Activated CD4-positive, CD25-positive, alpha-beta regulatory T cell (primary cell): ENCODE measurements at places on chromosomes 13 and 19.

DNA sequence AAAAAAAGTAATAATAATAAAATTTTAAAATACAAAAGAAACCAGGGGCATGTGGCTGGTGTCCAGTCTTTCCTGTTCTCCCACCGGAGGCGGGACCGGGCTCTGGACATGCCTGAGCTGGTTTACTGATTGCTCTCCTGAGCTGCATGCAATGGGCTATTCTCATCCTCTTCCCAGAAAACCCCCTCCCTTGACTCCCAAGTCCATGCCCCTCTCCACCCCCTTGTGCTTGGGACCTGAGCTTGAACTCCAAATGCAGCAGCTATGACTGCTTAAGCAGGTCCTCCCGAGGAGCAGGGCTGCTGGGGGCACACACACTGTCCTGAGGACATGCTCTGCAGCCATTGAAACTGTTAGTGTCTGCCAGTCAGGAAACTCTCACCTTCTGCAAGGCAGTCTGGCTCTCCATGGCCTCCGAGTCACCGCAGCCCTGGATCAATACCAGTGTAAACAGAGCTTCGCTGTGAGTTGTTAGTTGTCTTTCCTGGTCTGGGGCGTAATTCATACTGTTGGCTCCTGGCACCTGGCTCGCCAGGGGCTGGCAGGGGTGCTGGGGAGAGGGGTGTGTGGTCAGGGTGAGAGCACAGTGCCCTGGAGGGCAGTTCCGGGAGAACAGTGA is 41.6 kb upstream of the CHST8 start:
- DNase-seq, result no peak

GRCh38 chr19:49210108-49210900 is 52.7 kb downstream of the TRPM4 start:
- no peak for DNase-seq

GRCh38 chr19:50205681-50206138 is 2.3 kb downstream of the MYH14 start:
- DNase-seq, result no peak

DNA sequence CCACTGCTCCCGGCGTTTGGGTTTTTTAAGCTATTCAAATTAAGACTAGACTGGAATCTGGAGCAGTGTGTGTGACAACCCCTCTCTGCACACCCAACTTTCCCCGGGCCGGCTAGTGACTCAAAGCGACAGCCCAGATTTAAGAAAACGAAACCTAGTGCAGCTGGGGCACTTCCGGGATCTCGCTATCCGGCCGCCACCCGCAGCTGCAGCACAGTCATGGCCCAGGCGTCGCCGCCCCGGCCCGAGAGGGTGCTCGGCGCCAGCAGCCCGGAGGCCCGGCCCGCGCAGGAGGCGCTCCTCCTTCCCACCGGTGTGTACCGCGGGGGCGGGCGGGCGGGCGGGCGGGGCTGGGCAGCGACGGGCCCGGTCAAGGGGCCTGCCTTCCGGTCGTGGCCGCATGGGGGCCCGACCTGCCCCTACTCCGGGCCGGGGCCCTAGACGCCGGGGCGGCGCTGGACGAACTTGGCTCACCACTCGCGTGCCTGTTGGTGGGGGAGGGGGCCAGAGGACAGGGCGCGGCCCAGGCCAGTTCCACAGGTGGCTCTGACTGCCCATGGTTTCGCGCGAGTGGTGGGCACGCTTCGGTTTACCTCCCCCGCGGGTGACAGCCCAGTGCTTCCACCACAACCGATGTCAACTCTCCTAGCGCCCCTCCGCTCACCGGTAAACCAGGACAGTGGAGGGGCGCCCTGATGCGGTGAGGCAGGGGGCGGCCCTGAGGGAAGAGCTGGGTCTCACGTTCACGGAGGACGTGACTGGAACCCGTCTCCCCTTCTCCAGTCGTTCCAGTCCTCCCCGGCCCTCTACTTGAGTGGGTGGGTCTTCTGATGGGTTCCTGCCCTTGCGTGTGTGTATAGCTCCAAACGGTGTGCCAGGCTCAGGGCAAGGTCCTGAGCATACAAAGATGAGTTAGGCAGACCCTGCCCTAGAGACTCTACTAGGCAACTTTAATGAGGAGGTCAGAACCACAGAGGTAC is at the start of gene PHF11:
Gene PHF11, plus strand, starts transcription at position 171 of the 980 bp plus-strand sequence. Its CDS starts 49 bp downstream, at position 220.
- DNase-seq, result peak; percentile 79

DNA sequence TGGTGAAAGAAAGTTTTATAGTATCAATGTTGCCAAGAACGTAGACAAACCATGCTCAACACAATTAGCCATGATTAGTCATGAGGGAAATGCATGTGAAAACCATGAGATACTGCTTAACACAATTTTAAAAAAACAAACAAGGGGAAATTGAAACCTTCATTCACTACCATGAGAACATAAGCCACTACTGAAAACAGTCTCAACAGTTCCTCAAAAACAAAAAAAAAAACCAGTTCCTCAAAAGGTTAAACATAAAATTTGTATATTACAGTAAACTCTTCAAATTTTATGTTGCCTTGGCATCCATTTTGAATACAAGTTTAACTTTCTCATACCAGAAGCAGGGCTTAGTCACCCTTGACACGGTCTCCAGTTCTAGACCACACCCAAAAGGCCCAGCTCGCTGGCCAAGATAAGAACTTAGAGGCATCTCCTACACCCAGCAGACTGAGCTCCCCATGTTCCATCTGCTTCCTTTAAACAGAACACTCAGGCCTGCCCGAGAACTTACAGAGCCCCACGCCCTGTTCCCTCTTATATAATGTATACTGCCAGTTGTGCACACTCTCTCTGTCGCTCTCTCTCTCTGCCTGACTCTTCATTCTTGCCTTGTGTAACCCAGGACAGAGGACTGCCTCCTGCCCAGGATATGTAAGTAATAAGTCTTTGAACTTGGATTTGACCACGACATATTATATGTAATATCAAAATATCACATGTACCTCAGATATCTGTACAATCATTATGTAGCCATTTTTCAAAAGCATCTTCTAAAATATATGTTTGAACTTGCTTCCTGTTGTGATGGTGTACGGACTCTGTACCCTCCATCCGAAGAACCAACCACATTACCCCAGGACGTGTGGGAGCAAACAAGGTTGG is 67.4 kb downstream of the STK24 start:
- no peak for DNase-seq

GRCh38 chr13:79724348-79725103 is 243.6 kb downstream of the NDFIP2 start:
- no peak for DNase-seq

GRCh38 chr13:46520166-46520565 is 32.8 kb upstream of the LRCH1 start:
- no peak for DNase-seq

DNA sequence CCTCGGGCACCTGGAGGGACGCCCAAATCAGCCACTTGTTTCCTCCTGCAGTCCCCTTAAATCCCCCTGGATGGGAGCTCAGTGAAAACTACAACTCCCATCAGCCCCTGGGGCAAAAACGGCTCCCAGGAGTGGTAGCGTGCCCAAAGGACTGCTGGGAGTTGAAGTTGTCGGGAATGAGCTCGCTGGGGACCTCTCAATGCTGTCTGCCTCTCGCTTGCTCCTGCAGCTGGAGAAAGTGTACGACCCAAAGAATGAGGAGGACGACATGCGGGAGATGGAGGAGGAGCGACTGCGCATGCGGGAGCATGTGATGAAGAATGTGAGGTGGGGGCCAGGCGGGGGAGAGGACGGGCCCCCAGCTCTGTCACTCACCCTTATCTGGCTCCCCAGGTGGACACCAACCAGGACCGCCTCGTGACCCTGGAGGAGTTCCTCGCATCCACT is 14.7 kb upstream of the DHDH start:
- no peak for DNase-seq

- DNase-seq, result no peak
Measured at GRCh38 chr19:13033244-13033643, 38.0 kb downstream of the NFIX start.

DNA sequence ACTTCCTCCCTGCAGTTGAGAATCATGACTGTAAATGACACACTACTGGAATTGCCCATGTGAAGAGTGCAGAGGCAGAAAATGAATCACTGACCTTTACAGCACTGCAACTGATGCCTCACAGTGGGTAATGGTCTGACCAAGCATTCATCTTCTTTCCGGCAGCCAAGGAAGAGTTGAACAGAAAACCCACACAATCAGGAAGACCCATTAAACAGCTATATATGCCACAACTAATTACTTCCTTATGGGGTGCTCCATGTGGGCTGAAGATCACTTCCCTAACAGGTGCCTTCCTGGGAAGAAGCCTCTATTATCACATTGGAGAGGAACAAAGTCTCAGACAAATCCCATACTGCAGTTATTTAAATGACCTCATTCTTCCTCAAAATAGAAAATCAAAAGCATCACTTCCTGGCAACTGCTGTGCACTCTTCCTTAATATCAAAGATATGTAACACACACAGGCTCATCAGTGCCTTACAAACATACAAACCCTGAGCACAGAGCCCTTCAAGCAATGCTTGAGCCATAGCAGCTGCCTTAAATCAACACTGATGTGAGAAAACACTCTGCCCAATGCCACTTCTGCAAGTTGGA is 45.8 kb downstream of the RUBCNL start:
- DNase-seq, result no peak

- no peak for DNase-seq
Measured at GRCh38 chr19:23515551-23515950, 120.3 kb upstream of the ZNF91 start.

GRCh38 chr19:46913852-46914430 is 53.1 kb downstream of the ARHGAP35 start:
- no peak for DNase-seq

DNA sequence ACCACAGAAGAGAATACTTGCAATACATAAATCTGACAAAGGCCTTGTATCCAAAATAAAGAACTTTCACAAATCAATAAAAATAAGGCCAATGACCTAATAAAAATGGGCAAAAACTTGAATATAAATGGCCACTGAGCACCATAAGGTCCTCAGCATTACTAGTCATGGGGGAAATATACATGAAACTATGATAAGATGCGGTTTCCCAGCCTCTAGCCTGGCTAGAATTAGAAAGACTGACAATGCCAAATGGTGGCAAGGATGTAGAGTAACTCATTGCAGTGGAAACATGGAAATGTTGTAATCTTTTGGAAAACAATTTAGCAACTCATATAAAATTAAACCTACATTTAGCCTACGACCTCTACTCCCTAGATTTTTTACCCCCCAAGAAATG is 227.1 kb downstream of the GGACT start:
- no peak for DNase-seq

GRCh38 chr19:58575183-58576041 is 2.3 kb upstream of the MZF1 start:
- DNase-seq, result no peak

DNA sequence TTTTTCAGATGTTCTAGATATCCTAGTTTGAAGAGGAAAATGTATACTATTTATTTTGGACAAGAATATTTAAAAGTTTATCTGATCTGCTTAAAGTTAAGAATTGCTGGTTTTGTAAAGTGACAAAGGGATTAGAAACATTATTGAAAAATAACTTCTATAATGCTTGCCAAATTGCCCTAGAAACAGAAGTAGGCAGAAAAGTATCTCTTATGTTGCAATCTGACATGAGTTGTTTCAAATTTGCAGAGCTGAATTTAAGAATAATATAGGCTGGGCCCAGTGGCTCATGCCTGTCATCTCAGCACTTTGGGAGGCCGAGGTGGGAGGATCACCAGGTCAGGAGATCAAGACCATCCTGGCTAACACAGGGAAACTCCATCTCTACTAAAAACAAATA is 777.1 kb downstream of the LIG4 start:
- no peak for DNase-seq

- DNase-seq, result no peak
Measured at GRCh38 chr19:5166262-5166661, 174.3 kb downstream of the PTPRS start.

DNA sequence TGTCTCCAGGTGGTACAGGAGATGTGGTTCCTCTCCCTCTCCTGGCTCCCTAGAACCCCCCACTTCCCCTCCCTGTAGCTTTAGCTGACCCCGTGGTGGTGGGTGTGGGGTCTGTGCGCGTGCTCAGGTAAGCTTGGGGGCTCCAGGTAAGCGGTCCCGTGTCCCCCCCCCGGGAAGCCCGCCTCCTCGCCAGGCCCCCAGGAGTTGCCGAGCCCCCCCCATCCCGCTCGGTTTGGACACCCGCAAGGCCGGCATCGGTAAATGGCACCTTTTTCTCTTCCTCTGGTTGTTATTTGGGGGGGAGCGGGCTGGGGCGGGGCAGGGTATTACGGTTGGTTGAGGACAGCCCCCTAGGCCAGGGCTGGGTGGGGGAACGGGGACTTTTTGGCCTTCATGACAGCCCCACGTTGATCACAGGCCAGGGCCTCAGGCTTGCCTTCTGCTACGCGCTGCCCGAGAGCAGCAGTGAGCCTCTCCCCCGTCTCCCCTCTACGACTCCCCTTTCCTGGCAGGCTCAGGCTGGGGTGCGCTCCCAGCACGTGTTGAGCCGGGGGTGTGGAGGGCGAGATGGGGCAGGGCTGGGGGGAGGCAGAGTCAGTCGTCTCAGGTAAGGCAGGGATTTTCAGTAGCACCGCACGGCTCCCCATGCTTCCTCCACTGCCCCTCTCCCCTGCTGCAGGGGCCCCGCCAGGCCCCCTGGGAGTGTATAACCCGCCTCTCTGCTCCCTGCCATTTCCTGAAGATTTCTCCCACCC is 10.7 kb upstream of the LIN7B start:
- no peak for DNase-seq

DNA sequence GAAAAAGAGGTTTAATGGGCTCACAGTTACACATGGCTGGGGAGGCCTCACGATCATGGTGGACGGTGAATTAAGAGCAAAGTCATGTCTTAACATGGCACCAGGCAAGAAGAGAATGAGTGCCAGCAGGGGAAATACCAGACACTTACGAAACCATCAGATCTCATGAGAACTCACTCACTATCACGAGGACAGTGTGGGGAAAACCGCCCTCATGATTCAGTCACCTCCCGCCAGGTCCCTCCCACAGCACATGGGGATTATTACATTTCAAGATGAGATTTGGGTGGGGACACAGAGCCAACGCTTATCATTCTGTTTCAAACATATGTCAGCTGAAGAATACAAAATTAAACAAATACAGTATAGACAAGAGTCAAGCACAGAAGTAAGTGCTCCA is 165.1 kb downstream of the PCCA start:
- no peak for DNase-seq

- DNase-seq, result no peak
Measured at GRCh38 chr13:97387890-97388289, 46.1 kb upstream of the RAP2A start.

GRCh38 chr19:32168111-32168510 is 177.3 kb upstream of the ZNF507 start:
- no peak for DNase-seq
